ENCODE measurements at places on chromosomes 11 and 22.
A peak's percentile ranks its signal among the peaks of the same experiment; 100 is the strongest.

DNA sequence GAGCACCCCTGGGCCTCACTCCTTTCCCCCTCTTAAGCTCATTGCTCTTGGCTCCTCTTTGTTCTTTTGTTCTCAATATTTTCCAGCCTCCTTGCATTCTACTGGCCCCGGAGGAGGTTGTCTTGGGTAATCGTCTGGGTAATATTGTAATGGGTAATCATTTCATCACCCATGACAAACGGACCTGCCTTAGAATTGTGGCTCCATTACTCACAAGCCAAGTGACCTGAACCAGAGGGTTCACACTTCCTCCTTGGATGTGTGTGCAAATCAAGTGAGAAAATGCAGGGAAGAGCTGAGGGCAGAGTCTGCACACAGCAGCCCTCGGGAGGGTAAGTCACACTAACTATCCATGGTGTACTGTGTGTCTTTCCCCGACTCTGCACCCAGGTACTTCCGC lies 305.0 kb downstream of the BUD13 start:
- DNase-seq, result no peak

GRCh38 chr11:26993965-26994457 lies at the start of gene FIBIN:
Gene FIBIN (plus strand): TSS chr11:26994112. CDS start chr11:26994527, 415 bp downstream.
- DNase-seq, result peak; percentile 83

- no peak for DNase-seq
Measured at GRCh38 chr11:15216678-15217077, 102.0 kb downstream of the INSC start.

DNA sequence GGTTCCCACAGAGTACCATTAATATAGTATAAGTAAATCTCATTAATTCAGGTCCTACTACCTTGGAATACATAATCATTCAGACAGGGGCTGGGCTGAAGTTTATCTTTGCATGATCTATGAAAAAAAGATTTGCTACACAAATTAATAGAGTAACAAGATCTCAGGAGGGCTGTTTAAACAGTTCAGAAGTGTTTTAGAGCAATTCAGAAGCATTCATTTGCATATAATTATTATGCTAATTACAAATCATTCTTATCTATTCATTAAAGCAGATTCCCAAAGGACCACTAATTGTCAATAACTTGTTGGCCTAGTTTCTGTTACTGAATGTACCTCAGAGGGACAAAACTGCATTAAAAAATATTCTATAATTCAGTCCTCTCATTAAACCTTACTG lies 40.5 kb downstream of the PITPNB start:
- no peak for DNase-seq

DNA sequence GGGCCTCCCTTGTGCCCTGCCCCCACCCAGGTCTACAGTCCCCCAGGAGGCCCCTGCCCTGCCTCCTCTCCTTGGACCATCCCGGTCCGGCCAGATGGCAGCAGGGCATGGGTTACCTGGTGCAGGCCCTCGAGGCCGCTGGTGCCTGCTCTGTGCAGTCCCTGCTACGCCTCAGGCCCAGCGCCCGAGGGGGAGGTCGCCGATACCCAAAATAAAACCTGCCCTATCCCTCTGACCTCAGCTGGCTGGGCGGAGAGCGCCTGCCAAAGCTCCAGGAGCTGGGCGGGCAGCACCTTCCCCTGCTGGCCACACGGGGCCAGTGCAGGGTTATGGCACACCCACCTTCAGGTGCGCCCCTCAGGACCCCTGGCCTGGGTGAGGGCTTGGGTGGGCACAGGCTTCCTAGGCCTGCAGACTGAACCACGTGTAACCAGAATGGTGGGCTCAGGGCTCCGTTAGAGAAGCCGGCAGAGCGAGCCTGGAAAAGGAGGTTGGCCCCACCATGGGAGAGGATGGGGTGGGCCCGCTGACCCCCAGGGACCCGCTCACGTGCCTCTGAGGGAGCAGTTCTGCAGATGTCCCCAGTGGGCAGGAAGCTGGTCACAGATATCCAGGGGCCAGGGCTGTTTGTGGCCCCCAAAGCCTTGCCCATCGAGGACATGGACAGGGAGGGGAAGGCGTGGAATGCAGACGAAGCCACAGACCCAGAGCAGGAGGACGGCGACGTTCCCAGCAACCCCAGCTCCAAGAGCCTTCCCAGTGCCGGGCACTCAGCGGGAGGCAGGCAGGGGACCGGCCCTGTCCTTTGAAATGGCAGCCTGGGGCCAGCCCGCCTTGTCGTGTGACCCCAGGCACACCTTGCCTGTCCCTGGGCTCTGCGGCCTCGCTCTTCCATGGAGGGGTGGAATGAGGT lies 1.7 kb upstream of the TNNT3 start:
- DNase-seq, result no peak

GRCh38 chr11:111531136-111531535 lies 9.4 kb upstream of the LAYN start:
- no peak for DNase-seq

Measured in left hindlimb (tissue), 1 donor.